ENCODE measurements at places on chromosomes 2 and 18.

GRCh38 chr2:144975881-144976280, 456.0 kb upstream of the ZEB2 start:
- DNase-seq = no peak

DNA sequence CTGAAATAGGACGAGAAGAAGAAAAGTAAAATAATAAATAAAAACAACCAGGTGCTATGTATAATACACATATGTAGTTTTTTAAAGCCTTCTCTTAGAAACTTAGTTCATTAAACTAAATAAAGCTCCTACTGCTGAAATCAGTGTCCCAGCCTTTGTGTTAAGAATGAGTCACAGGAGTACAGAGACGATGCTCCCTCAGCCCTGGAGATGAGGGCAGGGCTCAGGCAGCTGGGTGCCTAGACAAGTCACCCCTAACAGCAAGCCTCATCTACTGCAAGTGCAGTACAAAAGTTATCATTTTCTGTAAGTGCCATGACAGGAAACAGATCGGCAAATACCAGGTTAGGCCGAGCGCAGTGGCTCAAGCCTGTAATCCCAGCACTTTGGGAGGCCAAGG, 18.2 kb downstream of the KIDINS220 start:
- DNase-seq = no peak

DNA sequence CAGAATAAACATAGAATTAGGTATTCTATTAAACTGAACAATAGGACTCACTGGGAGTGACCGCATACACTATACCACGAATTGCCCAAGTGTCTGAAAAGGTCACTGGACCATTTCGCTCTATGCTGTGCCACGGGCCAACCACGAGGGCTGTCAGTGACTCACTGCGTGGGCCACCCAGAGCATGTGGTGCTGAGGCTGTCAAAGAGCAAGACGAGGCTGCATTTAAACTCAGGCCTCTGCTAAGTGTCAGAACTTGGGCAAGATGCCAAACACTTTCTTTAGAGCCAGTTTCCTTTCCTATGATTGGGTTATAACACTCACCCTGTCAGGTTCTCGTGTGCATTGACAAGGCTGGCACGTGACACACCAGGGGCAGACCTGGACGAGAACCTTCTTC, 97.5 kb downstream of the SH3YL1 start:
- no peak for DNase-seq

DNA sequence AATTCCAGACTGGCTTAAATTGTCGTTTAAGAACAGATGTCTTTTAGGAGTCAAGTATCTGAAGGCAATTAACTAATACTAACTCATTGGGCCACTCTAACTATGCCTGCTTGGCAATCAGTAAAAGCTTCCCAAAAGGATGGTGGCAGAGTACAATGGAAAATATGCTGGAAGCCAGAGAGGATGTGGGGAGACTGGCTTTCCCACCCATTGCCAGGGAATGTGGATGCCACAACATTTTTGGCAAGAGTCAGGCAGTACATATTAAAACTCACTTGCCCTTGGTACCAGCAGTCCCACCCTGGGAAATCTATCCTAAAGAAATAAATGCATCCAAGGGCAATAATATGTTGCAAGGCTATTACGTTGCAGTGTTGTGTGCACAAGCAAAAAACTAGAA, 74.0 kb upstream of the FZD7 start:
- no peak for DNase-seq

GRCh38 chr18:4181086-4181485, 274.0 kb downstream of the DLGAP1 start:
- no peak for DNase-seq

GRCh38 chr2:143852759-143853158, 667.2 kb downstream of the ZEB2 start:
- no peak for DNase-seq

- DNase-seq = peak; percentile 73
These were observed 68.7 kb downstream of the DNAJC10 start for GRCh38 chr2:182784777-182785176.
